ENCODE measurements at places on chromosomes 3 and 15. TPM values are rescaled to one million over a fixed set of nuclear protein-coding genes. Genes with fewer than 3 reads are reported as not detected.

Gene NANOGP8
- total RNA-seq: not detected

Gene GPR156
- 0.07 TPM for total RNA-seq

Gene ISLR
- total RNA-seq: not detected

Gene TNNC1
- 0.74 TPM for total RNA-seq

Gene TMEM40
- total RNA-seq: not detected

Gene FANCD2OS
- total RNA-seq: not detected
